Epithelial cell of proximal tubule (primary cell): ENCODE measurements at places on chromosomes 2 and 18.

DNA sequence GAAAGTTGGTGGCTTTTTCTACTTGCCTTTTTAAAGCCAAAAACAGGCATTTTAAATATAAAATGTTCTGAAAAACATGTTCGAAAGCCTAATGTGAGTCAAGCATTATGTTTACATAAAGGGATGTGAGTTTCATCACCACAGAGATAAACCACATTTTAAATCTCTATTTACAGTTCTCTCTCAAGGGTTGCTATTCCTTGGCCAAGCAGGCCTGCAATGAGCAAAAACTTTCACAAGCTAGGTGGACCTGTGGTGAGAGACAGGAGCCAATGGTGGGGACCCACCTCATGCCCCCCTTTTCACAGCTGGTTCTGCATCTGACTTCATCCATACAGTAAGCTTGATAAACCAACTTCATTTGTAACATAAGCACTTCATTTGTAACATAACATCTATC is 65.1 kb downstream of the CUL3 start:
- no peak for DNase-seq

DNA sequence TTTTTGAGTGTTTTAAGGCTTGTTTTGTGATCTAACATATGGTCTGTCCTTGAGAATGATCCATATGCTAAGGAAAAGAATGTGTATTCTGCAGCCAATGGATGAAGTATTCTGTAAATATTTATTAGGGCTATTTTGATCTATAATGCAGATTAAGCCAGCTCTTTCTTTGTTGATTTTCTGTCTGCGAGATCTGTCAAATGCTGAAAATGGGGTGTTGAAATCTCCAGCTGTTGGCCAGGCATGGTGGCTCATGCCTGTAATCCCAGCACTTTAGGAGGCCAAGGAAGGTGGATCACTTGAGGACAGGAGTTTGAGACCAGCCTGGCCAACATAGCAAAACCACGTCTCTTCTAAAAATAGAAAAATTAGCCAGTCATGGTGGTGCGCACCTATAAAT is 132.7 kb downstream of the DIS3L2 start:
- DNase-seq = no peak

DNA sequence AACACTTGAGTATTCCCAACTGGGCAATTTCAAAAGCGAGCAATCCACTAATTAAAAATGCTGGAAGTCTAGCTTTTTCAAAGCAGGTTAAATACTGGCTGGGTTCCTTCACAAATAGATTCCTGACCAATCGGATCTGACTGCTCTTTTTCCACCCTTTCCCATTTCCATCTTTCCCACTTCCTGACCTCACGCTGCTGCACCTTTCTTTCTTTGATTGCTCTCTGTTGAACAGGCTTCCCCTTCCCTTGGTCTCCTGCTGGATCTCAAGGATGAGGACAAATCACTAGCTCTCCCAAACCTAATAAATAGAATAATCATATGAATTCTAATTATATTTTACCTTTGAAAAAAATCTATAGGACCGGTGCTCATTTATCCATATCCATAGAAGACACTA is 121.2 kb downstream of the TCF4 start:
- DNase-seq = no peak

DNA sequence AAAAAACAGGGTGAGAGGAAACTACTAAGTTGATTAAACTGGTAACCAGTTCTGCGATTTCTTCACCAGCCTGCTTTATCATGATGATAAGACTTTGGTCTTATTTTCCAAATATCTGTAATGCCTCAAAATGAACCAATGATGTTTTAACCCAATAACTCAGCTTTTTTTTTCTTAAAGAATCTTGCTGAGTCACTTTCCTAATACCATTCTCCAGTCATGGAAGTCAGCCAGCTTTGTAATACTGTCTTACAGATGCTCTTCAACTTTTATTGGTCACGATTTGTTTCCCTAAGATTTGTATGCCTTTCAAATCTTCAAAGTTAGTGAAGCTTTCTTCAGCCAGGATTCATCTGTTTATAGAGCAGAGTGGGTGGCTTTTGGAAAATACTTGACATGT is 47.7 kb upstream of the SMIM21 start:
- DNase-seq = no peak

DNA sequence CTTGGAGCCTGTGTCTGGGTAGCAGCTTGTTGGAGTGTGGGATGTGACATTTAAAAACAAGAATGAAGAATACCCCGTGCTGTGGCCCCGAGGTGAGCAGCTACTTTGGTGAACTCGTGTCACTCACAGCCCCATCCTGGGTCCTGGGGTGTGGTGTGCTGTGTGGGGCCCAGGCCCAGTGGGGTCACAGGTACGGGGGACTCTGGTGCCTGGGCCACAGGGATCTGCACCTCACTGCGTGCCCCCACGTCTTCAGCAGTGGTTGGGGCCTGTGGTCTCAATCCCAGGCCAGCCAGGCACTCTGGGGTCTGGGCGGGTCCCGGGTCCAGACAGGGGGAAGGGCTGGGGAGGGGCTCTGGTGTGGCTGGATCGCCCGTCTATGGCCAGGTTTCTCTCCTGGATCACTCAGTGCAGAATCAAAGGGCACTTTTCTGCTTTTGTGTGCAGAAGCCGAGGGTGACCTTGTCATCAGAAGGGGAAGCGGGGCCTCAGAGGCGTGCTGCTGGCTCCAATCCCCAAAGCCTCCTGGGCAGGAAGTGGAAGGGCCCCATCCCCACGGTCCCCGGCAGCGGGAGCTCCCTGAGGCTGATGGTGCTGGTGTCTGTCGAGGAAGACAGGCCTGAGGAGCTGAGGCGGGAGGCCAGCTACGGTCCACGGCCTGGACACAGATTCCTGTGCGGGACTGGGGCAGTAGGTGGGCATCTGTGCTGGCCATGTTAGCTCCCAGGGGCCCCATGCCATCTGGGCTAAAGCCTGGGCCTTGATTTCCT is 1.4 kb downstream of the GPR35 start:
- no peak for DNase-seq

DNA sequence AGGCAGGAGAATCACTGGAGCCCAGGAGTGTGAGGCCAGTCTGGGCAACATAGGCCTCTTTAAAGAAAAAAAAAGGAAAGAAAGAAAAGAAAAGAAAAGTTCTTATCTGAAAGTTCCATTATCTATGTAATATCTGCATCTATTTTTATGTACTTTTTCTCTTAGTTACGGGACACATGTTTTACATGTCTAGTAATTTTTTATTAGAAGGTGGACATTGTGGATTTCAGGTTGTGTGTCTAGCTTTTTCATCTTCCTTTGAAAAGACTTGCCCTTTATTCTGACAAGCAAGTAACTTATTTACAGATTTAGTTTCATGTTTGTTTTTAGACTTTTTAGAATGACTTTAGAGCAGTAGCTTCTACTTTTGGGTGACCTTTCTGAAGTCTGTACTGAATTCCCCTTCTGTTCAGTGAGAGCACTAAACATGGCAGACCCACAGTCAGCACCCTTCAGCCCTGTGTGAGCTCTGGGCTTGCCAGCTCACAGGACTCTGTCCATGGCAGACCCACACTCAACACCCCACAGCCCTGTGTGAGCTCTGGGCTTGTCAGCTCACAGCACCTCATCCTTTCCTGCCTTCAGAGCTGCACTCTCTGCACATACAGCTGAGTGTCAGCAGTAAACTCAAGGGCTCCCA is 17.5 kb downstream of the TRAPPC12 start:
- no peak for DNase-seq

GRCh38 chr2:232748038-232748437 is 28.3 kb downstream of the KCNJ13 start:
- no peak for DNase-seq

GRCh38 chr2:80506563-80506962 is 202.0 kb upstream of the LRRTM1 start:
- DNase-seq = no peak

DNA sequence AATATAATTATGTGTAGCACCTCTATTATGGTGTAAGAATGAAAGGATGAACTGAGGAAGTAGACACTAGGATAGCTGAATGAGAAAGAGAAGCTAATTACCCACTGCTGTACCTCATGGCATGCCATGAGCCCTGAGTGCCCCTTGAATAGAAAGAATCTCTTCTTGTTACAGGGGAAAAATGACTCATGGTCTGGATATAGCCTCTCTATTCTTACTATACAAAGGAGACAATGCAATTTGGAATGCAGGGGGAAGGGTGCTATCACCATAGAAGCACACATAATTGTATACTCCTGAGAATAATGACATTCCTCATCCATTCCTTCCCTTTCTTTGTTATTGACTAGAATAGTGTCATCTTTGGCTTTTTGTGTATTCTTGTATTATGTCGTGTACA is 385.2 kb downstream of the CDH7 start:
- no peak for DNase-seq

DNA sequence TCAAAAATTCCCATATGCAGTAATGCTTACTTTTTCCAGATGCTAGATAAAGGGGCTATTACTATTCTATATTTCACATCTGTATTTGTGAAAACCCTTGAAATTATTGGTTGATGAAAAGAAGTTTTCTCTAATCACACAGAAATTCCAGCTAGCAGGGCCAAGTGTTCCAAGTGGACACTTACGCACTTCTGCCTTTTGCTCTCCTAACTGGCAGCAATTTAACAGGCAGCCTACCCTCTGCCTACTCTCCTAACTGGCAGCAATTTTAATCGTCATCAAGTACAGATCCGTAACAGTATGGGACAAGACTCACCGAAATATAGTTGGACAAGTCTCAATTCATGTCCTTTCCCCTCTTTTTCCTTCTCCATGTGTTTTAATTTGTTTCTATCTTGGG is 12.0 kb downstream of the LRRC30 start:
- no peak for DNase-seq

DNA sequence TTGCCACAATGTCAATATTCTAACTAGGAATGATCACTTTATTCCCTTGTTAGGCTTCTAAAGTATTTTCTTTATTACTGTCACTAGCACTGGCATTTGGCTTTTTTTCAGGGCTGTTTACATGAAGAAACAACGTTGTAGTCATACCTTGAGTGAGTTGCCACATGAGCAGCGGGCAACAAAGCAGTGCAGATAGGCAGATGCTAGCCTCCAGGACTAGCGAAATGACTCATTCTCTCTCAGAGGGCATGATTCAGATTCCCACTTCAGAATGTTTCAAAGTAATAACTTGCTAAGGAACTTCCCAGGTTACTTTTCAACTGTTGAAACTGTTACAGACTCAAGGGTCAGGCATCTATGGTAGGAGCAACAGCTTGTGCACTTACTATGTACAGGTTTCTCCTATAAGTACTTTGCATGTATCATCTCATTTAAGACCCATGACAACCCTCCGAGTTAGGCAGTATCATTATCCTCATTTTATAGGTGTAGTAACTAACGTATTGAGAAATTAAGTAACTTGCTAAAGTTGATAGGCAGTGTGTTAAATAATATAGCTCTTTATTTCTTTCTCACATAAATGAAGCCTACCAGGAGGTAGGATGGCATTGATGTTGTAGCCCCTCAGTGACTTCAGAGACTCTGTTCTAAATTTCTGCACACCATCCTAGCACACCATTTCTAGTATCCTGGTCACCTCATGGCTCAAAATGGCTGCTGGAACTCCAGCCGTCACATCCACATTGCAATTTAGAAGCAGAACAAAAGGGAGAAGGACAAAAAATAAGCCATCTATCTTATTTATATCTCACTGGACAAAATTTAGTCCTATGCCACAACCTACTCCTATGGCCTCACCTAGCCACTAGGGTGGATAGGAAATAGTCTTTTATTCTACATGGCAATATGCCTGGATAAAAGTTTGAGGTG is 83.3 kb downstream of the ICOS start:
- DNase-seq = peak; percentile 80

- peak; percentile 67 for DNase-seq
Measured at GRCh38 chr2:64203858-64204632, 59.8 kb upstream of the PELI1 start.

DNA sequence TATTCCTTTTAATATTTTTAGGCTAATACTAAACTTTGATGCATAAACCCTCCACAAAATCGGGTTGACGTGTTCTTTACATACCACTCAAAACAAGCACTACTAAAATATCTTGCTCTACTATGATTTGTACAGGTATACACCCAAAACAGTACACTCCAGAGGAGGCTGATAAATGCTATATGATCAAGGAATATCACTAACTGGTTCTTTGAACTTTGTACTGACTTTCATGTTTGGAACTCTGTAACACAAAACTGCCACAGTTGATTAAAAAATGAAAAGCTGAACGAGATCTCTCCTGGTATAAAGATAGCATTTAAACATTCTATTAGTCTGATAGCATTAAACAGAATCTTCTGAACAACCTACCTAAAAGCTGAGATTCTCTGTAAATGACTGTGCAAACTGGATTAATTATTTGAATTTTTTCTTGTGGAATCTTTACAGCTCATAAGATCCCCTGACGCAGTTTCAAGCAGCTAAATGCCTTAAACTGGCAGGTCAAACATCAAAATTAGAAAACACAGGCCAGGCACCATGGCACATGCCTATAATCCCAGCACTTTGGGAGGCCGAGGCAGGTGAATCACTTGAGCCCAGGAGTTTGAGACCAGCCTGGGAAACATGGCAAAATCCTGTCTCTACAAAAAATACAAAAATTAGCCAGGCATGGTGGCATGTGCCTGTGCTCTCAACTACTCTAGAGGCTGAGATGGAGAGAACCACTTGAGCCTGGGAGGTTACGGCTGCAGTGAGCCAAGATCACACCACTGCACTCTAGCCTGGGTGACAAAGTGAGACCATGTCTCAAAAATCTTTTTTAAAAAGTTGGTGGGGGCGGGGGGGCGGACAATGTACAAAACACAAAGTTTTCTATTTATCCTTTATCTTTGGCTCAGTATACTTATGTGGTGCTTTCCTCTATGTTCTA is 150.6 kb downstream of the EXOC6B start:
- no peak for DNase-seq

DNA sequence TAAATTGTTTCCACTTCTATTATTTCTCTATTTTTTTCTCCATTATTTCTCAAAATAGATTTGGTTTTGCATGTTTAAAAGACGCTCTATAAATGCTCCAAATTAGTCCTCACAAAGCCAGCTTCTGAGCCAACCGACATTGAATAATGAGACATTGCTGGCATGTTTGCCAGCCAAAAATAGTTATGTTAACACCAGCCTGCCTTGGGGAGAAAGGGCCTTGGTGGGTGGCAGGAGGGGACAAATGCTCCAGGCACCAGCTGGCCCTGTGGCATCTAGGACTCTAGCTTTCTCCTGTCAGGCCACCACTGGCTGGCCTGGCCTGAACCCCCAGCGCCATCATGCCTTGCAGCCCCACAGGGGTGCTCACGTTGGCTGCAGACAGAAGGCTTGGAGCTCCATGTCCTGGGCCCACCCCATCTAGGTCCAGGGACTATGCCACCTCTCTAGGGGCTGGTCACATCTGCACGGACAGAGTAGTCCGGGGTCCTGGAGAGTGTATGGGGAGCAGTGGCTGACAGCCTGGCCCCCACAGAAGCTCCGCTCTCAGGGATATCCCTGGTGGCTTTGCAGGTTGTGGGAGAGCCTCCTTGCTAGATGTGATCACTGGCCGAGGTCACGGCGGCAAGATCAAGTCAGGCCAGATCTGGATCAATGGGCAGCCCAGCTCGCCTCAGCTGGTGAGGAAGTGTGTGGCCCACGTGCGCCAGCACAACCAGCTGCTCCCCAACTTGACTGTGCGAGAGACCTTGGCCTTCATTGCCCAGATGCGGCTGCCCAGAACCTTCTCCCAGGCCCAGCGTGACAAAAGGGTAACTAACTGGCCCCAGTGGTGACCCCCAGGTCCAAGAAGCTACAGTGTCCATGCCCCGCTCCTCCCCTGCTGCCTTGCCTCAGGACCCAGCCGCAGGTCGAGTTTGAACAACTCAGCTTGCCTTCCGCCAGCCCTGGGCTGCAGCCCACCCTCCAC is 12.5 kb downstream of the ABCG8 start:
- DNase-seq = no peak
